Karpas-422 (cell line): ENCODE measurements at places on chromosomes 6 and 20. TPM values are rescaled to one million over a fixed set of nuclear protein-coding genes. Genes with fewer than 3 reads are reported as not detected.

GJA10 gene
- total RNA-seq, result 1.3 and 2.3 TPM in 2 replicates

ZNF165 gene
- 0.26 and 1.6 TPM in 2 replicates for total RNA-seq

HAO1 gene
- not detected in 2 replicates for total RNA-seq

MOCS1 gene
- total RNA-seq, result not detected in 2 replicates

RIN2 gene
- 1.7 and 3.3 TPM in 2 replicates for total RNA-seq

LAMA5 gene
- total RNA-seq, result 3.2 and 17.5 TPM in 2 replicates

FAM135A gene
- total RNA-seq, result 52.9 and 83.0 TPM in 2 replicates

- no peak for DNase-seq
Measured at GRCh38 chr6:41289815-41290214, 3.3 kb upstream of the TREM1 start.

DNA sequence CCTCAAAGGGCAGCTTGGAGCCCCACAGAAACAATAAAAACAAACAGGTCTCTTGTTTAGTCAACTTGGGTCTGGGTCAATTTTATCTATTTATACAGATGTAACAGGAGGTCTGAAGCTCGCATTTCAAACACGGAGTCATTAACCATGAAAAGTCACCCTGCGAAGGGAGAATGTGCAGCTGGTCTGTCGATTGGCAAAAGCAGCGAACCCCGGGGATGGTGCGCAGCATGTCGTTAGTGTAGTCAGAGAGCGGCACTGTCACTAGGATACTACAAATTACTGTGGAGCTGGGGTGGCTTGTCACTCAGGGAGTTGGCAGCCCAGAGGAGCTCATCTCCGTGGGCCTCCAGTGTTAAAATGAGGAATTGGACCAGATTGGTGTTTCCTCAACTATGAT lies 190.4 kb upstream of the ARG1 start:
- no peak for DNase-seq

DNA sequence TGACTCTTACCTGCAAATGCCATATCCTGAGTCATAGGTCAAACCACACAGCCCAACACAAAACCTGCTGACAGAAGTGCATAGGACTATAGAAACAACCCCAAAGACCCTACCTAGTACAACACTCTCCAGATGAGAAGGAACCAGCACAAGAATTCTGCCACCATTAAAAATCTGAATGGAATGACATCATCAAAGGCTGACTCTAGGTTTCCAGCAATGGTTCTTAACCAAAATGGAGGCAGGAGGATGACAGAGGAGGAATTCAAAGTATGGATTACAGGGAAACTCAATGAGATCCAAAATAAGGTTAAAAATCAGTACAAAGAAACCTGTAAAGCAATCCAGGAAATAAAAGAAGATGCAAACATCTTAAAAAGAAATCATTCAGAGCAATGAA lies 31.2 kb downstream of the OR14J1 start:
- DNase-seq, result no peak

DNA sequence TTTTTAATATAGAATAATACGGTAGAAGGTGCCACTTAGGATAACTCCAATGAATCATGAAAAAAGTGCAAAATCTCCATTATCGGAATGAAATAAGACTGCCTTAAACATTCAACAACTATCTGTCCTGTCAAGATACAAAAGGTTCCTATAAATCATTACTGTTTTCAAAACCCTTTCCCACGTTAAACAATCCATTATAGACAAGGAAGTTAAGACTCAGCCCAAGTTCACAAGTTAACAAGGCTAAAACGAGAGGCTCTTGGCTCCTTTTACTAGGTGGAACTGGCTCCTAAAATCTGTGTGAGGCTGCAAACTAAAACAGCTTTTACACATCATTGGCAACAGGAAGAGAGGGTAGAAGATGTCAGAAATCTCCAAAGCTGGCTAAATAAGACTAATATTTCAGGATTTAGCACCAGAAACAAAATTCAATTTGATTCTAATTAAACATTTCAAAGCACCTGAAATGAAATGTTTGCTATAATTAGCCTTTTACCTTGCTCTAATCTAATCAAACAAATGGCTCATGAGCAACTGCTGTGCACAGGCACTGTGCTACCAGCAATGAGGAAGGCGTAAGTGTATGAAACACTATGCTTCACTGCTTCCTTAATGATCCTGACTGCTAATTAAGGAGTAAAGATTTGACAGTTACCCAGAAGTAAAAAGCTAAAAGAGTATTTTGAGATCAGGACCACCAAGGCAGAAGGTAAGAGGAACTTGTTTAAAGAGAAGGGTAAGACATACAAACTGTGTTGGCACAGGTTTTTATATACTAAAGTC lies 109.7 kb downstream of the DST start:
- DNase-seq, result peak; percentile 95

DNA sequence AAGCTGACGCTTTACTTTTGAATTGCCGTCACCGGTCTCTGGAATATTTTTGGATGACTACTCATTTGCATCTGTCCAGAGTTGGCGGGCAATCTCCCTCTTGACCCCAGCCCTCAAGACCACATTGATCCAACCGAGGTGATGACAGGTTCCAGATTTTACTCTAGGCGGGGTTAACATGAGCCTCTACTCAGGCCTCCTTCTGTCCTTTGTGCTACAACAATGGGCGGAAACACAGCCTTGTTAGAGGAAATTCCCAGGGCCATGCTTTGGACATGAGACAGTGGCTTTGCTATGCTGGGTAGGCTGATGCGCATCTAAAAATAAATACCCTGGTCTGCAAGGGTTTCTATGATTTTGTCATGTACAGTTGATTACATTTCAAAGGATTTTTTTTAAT lies 27.0 kb upstream of the ADGRF5 start:
- no peak for DNase-seq

DNA sequence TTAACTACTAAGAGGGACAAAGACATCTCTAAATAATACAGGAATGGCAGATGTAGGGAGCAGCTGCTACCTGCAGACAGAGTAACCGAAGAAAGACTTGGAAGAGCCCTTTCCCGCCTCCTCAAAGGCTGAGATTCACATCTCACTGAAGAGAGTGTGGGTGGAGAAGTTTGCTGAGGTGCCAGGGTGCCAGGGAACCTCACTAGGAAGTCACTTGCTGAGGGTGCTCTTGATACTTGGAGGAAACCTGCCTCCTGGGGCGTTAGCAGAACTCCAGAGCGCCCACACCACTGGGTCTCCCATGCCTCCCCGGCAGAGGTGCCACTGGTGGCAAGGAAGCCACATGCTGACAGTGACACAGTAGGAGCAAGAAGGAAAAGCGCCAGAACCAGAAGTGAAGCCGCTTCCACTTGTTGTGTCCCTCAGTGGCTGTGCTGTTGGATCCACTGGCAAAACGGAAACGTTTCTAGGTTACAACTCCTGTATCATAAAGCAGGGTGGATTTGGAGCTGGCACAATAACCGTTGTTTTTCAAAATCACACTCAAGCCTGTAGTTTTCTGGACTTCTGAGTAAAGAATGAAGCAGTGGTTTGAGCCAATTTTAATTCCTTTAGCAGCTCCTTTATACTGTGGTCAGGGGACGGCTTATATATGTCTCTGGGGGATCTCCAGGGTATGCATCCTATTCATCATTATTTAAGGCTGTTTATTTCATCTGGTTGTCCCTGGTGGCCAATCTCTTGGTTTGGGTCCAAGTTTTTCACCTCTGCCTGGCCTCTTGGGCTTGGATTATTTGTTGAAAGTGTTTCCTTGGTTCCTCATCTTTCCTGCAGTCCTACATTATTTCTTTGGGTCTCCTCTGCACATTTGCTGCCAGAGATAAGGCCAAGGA lies 64.5 kb downstream of the CDC5L start:
- no peak for DNase-seq

GRCh38 chr6:29830409-29830808 lies 2.8 kb downstream of the HLA-G start:
- DNase-seq, result no peak

- no peak for DNase-seq
Measured at GRCh38 chr20:38836991-38837390, 31.5 kb downstream of the PPP1R16B start.

DNA sequence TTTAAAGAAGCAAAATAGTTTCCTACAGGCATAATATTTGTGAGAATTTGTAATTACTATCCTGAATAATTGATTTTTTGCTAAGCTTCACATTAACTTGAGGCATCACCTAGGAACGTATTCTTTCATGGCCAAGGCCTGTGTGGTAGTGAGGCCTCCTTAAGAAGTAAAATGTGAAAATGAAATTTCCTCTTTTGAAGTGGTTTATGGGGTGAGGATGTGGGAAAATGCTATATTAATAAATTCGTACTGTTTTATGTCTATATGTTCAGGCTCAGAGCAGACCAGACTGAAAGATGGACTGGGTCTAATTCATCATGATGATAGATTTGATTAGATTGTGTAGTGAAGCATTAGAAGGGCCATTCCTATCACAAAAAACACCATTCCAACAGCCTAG lies 33.1 kb downstream of the MYLIP start:
- no peak for DNase-seq

DNA sequence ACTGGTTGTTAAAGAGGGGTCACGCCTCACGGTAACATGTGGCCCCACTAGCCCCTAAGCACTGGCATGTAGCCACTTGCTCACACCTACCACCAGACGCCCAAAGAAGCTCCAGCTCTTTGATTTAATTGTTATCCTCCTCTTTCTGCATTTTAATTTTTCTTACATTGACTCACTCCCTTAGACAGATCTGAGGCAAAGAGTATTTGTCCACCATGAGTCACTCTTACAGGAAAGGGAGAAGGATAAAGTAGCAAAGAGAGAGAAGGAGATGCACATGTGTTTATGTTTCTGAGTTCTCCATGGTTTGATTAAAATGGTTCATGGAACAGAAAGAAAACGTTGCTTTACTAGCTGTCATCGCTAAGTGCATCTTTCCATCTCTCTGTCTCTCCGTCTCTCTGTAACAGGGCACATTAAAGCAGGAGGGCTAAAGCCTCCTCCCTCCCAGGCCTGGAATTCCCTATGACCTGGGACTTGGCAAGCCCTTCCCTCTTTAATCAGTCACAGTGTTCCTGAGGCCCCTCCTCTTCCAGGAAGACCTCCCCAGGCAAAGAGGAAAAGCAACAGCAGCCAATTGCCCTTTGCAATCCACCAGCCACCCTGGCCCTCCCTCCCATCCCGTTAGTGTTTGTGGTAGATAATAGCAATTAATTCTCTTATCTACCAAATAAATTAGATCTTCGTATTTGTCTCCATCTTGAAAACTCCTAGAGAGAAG lies 112.8 kb upstream of the TSHZ2 start:
- no peak for DNase-seq

- peak; percentile 77 for DNase-seq
Measured at GRCh38 chr6:138001750-138002349, 105.4 kb downstream of the PERP start.

GRCh38 chr20:48758206-48758820 lies 69.5 kb downstream of the PREX1 start:
- DNase-seq, result no peak

GRCh38 chr6:74283532-74283931 lies 587.5 kb downstream of the CD109 start:
- no peak for DNase-seq

GRCh38 chr6:1290805-1291204 lies 21.1 kb upstream of the FOXQ1 start:
- no peak for DNase-seq

GRCh38 chr20:45497971-45498494 lies 17.4 kb downstream of the SPINT3 start:
- no peak for DNase-seq

- no peak for DNase-seq
Measured at GRCh38 chr6:44276667-44277640, 6.7 kb downstream of the TMEM151B start.

DNA sequence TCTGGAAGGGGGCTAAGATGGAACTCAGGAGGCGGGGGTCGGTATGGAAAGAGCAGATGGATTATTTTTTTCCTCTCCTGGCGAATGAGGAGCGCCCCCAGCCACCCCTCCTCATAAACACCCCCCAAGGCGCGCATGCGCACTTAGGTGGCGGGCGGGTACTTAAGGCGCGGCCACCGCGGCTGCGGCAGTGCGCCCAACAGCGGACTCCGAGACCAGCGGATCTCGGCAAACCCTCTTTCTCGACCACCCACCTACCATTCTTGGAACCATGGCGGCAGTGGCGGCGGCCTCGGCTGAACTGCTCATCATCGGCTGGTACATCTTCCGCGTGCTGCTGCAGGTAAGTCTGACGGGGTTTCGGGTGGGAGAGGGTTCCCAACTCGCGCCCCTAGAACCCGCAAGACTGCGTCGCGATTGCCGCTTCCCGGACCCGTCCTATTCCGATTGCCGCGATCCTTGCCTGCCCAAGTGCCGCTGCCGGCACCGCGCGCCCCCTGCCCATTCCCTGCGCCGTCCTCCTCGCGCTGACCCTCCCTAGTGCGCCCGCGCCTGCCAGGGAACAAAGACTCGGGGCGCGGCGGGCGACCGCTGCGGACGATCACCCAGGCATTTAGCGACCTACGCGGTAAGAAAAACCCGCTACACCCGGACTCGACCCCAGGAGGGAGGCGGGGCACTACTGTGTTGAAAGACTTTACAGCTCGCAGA lies at the start of gene NNAT:
NNAT (plus strand) TSS at position 190 of the 711 bp plus-strand sequence; CDS start at position 272, 82 bp downstream.
- no peak for DNase-seq

- DNase-seq, result peak; percentile 52
Measured at GRCh38 chr20:24842918-24843715, 106.0 kb upstream of the CST7 start.

GRCh38 chr20:9508696-9509178 lies 5.7 kb upstream of the LAMP5 start:
- DNase-seq, result no peak

GRCh38 chr6:83006270-83006905 lies 59.3 kb downstream of the UBE3D start:
- DNase-seq, result no peak
